ENCODE measurements at places on chromosomes 12 and 14.
A peak's percentile ranks its signal among the peaks of the same experiment; 100 is the strongest.

DNA sequence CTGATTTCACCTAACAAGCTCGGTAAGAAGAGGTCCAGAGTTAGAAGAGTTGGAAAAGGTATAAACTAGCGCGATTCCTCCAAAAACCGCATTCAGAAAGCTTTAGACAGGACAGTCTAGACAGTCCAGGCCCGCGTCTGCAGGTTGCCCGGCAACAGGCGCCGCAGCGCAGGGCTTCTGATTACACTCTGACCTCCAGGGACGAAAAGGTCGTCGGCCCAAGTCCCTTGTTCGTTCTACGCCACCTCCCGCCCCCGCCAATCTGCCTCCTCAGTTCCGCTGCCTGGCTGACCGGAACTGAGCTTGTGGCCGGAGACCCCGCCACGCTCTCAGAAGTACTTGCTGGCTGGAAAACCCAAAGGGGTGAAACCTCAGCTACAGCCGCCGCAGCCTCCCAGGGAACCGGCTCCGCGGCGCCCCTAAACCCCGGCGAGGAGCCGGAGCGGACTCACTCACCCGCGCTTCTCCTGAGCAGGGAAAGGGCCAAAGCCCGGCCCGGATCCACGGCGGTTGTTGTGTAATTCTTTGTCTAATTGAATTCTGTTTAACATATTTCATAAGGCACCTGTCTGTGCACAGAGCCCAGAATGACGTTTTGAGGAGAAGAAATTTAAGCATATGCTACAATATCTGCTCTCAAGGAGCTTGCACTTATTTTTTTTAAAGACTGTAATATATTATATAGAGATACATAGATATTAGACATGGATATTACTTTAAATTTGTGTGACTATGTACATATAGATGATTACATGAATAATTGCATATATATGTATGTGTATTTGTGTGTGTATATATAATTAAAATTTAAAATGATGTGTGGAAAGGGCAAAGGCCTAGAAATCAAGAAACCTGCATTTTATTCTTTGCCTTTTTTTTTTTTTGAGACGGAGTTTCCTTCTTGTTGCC lies at the start of gene CAPS2:
Gene CAPS2, minus strand, starts transcription at position 407 of the 909 bp plus-strand sequence. CDS start 3,826 bp downstream, outside the sequence.
- DNase-seq, result peak; percentile 88

DNA sequence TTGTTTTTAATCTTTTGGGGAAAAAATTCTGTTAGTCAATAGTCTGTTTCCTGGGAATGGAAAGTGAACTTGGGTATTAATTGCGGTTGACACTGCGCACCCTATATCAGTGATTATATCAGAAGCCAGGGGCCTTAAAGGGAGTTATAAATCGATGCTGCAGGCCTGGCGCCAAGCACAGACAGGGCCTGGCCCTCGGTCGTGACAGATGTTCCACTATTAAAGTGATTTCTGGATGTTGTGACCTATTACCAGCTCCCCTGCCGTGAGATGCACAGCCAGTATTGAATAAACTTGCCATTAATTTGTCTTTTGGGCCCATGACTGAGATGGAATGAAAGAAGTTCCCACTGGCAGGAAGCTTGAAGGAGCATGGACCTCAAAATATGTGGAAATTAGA lies 45.1 kb upstream of the KITLG start:
- no peak for DNase-seq

GRCh38 chr12:129001826-129002225 lies 148.5 kb downstream of the GLT1D1 start:
- DNase-seq, result no peak

GRCh38 chr12:58919231-58920101 lies 838 bp downstream of the LRIG3 start:
- peak; percentile 66 for DNase-seq

DNA sequence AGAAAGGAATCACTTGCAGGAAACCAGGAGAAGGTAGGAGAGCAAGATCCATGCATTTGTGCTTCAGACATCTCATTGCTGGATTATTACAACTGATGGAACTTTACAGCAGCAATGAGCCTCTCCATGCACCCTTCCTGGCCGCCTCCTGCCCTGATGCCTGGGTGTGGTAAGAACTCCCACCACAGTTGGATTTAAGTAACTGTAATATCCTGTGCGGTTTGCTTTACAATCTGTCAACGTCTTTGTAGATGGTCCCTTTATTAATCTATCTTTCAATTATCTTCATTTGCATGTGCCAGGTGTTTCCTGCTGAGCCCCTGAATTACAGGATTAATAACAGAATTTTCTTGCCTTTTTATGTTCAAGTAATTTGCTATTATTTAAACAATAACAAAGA lies 1300.5 kb upstream of the TMEM132C start:
- DNase-seq, result no peak

DNA sequence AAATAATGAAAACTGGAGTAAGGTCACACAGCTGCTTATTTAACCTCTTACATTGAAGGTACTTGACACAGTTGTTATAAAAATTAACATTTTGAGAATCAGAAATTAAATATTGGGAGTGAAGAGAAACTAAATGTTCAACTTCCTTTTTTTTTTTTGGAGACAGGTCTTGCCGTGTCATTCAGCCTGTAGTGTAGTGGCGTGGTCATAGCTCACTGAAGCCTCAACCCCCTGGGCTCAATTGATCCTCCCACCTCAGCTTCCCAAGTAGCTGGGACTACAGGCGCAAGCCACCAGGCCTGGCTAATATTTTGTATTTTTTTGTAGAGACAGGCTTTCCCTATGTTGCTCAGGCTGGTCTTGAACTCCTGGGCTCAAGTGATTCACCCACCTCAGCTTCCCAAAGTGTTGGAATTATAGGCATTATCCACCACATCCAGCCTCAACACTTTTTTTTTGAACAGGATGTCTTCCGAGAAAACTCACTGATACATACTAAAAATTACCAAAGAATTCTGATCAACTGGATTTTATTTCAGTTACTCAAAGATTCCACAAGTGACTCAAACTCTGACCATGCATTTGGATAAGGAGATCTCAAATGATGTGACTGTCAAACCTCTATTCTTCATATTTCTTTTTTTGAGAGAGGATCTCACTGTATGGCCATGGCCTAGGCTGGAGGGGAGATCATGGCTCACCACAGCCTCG lies 35.4 kb downstream of the SGPP1 start:
- no peak for DNase-seq

DNA sequence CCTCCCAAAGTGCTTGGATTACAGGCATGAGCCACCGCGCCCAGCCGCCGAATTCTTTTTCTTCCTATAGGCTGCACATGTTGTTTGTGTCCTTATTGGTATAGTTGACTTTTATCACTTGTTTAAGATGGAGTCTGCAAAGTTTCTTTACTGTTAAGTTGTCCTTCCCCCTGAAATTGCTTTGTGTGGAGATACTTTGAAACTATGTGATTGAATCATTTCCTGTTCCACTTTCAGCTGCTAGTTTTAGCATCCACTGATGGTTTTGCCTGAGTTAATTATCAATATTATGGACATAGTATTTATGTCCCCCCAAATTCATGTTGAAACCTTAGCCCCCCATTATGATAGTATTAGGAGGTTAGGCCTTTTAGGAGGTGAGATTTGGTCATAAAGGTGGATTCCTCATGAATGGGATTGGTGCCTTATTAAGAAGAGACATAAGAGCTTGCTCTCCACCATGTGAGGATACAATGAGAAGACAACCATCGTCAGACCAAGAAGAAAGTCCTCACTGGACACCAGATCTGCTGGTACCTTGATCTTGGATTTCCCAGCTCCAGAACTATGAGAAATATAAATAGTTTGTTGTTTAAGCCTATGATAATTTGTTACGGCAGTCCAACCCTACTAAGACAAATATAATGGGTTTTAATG lies 34.9 kb downstream of the PPHLN1 start:
- peak; percentile 22 for DNase-seq

DNA sequence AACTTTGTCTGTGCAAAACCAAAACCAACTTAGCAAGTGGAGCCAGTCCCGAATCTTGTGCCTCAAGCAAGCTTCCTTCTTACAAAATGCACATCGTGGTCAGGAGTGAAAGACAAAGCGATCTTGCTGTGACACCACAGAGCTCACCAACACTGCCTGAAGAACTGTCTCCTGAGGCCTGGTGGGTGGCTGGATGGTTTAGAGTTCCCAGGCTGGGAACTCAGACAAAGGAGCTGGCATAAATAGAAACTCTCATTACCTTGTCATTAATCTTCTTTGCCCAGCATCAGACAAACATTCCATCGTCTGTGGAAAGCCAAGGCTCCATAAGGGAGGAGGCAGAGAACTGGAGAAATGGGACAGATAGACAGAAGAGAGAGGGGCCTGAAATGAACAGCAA lies 144.8 kb downstream of the KCNA5 start:
- DNase-seq, result no peak

GRCh38 chr12:10511756-10512355 lies 6.2 kb downstream of the EIF2S3B start:
- no peak for DNase-seq

DNA sequence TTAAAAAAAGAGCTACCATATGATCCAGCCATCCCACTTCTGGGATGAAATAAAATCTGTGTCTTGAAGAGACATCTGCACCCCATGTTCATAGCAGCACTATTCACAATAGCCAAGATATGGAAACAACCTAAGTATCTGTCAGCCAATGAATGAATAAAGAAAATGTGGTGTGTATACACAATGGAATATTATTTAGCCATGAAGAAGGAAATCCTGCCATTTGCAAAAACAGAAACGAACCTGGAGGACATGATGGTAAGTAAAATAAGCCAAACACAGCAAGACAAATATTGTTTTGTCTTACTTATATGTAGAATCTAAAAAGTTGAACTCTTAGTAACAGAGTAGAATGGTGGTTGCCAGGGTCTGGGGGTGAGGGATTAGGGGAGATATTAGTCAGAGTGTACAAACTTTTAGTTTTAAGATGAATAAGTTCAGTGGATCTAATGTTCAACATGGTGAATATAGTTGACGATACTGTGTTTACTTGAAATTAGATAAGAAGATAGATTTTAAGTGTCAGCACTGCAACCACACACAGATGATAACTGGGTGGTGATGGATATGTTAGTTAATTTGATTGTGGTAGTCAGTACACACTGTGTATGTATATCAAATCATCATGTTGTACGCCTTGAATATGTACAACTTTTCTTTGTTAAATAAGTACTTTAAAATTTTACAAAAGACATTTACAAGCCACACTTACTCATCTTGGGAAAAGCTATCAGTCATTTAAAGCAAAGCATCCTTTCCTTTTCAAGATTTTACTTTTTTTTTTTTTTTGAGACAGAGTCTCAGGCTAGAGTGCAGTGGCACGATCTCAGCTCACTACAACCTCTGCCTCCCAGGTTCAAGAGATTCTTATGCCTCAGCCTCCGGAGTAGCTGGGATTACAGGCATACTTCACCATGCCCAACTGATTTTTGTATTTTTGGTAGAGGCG lies 89.9 kb downstream of the BICD1 start:
- DNase-seq, result no peak

GRCh38 chr12:32611986-32612385 lies 67.1 kb upstream of the DNM1L start:
- DNase-seq, result no peak

DNA sequence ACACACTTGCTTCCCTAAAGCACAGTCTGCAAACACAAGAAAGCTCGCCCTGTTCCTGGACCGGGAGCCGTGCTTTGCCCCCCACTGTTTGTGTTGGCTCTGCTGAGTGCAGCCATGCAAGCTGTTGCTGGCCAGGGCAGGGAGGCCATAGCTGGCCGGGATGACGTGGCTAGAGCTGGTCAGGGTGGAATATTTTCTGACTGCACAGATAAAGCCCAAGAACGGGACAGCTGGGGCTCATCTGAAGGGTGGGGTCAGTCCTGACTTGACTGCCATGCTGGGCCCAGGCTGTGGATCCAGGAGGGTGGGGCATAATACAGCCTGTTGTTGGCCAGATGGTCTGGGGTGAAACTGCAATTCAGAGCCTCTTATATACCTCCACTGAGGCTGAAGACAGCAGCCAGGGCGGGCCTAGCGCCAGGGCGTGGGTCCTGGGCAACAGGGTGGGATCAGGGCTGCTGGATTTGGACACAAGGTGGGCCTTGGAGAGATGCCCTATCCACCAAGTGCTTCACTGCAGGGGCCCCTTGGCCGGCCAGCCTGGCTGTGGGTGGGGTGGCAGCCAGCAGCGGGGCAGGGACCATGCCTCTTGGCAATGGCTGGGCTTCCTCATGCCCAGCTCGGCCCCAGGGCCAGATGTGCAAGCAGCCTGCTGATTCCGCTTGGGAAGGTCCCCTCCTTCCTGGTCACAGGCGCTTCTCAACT lies 14.8 kb downstream of the KMT5A start:
- DNase-seq, result peak; percentile 86

DNA sequence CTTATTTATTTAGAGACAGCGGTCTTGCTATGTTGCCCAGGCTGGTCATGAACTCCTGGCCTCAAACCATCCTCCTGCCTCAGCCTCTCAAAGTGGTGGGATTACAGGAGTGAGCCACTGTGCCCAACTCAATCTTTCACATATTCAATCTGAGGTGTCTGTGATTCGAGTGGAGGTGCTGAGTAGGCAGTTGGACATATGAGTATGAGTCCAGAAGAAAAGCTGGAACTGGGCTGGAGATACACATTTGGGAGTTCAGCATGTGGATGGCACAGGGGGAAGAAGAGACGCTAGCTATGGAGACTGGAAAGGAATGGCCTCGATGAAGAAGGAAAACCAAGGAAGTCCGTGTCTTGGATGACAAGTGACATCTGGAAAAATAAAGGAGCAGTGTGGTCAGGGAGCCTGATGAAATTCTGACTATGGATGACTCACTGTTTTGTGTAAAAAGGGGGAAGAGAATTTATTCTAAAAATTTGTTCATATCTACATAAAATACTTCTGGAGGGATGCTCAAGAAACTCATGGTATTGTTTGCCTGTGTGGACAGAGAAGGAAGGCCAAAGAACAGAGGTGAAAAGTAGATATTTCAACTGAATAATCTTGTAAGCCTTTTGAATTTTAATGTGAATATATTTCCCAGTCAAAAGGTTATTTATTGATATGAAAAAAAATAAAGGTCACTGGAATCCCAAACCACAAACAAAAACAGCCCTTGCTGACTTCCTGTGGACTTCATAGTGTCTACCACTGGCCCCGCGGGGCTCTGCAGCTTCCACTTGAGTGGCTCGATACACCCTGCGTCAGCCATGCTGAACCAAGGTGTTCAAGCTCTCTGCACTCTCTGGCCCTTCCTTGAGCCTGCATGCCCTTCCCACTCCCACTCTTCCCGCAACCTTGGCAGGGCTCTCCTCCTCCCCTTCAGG lies 8.9 kb upstream of the LTA4H start:
- peak; percentile 74 for DNase-seq

GRCh38 chr14:54609576-54609975 lies 42.6 kb downstream of the SAMD4A start:
- no peak for DNase-seq

GRCh38 chr12:3202734-3203446 lies 125.7 kb downstream of the TSPAN9 start:
- DNase-seq, result peak; percentile 55

GRCh38 chr12:88445705-88446394 lies 134.4 kb downstream of the KITLG start:
- no peak for DNase-seq
